Natural killer cell treated with Interleukin-12 subunit alpha and Interleukin-12 subunit beta and Interleukin-15 and Interleukin-18, amount 100 ng/mL, for 72 hours (primary cell): ENCODE measurements at places on chromosomes 2 and 18. TPM values are rescaled to one million over a fixed set of nuclear protein-coding genes. Genes with fewer than 3 reads are reported as not detected.

The SKOR2 gene
- not detected for total RNA-seq

The NCKAP5 gene
- not detected for total RNA-seq

The SPEG gene
- total RNA-seq: 0.86 TPM

The HNMT gene
- not detected for total RNA-seq

The EFHD1 gene
- not detected for total RNA-seq

The ADD2 gene
- 4.8 TPM for total RNA-seq

The PSD4 gene
- 299 TPM for total RNA-seq

The KCNK3 gene
- not detected for total RNA-seq

The LIMS3 gene
- 1.0 TPM for total RNA-seq

The PHLPP1 gene
- 8.3 TPM for total RNA-seq

The RFTN2 gene
- total RNA-seq: not detected

The HOXD8 gene
- not detected for total RNA-seq

The PCARE gene
- total RNA-seq: not detected

The KLHL14 gene
- total RNA-seq: not detected

The GNAL gene
- 1.2 TPM for total RNA-seq

The SNED1 gene
- 0.14 TPM for total RNA-seq
